NCI-H510A treated with DMSO at 0.1 percent for 48 hours (cell line): ENCODE measurements at places on chromosomes 1 and 21.
A peak's percentile ranks its signal among the peaks of the same experiment; 100 is the strongest.

GRCh38 chr1:9890224-9890731 lies 19.8 kb downstream of the CTNNBIP1 start:
- peak; percentile 95 for DNase-seq

- peak; percentile 45 for DNase-seq
Observed at GRCh38 chr21:31830701-31831100, 42.1 kb upstream of the HUNK start.

DNA sequence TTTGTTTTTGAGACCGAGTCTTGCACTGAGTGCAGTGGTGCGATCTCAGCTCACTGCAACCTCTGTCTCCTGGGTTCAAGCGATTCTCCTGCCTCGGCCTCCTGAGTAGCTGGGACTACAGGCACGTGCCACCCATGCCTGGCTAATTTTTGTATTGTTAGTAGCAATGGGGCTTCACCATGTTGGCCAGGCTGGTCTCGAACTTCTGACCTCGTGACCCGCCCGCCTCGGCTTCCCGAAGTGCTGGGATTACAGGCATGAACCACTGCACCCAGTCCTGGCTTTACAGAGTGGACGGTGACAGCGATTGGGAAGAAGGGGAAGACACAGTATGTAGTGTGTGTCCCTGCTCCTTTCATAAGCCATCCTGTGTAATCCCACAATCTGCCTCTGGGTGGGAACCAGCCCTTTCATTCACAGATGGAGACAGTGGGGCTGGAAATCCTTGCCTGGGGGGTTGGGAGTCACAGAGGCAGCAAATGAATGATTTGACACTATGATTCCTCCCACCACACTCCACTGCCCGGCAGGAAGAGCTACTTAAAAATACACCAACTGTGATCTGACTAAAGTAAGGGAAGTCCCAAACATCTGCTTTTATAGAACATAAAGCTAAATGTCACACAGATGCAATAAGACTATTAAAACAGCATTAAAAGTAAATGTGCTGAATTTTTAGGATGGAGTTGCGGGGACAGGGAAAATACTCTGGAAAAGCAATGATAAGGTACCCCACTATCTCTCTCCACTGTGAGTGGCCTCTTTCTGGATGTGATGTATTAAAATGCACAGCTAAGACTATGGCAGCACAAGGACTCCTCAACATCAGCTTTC lies 4.5 kb downstream of the PARP1 start:
- DNase-seq = no peak

GRCh38 chr21:33268393-33268736 lies 2.2 kb downstream of the IL10RB start:
- DNase-seq = no peak

DNA sequence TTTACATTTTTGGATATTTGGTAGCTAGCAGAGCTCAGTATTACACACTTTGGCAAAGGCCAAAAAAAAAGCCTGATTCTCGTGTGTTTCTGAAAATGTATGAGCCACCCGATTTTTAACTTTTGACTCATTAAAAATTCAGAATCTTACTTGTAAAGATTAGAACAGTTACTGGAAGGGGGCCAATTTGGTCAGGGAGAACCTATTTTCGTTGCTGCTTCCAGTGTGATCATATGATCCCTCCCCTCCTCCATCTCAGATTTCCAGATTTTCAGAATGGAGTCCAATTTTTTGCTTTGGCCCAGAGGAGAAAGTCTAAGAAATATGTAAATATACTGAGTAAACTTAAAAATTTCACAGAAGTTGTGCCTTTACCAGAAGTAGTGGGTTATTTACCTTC lies 3.2 kb upstream of the OR2AK2 start:
- DNase-seq = no peak

- no peak for DNase-seq
Observed at GRCh38 chr1:205214756-205215155, 3.3 kb upstream of the DSTYK start.

GRCh38 chr1:9787702-9788101 lies 36.1 kb downstream of the CLSTN1 start:
- DNase-seq = no peak

GRCh38 chr21:34938089-34938764 lies 110.9 kb downstream of the RUNX1 start:
- no peak for DNase-seq

DNA sequence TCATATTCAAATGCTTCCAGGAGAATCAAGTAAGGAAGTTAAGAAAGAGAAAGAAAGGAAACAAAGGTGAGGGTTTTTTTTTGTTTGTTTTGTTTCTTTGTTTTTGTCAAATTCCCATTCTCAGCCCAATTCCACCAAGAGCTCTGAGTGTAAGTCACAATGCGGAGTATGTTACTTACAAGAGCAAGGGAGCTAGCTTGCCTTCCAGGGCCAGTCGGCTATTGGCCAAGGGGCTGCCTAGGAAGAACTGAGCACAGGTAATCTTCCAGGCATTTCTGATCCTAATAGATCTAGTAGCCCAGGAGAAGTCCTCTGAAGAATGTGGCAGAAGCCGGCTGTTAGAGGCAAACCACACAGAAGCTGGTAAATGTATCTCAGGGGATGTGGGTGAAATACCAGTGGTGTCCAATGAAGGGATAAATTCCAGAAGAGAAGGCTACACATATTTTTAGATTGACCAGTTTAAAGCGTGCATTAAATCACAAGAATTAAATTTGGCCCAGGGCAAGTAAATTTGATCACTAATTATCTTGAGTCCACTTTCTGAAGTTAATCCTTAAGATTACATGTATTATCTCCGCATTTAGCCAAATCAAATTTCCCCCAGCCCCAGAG lies 239.6 kb upstream of the ADAMTS5 start:
- no peak for DNase-seq

GRCh38 chr1:46137916-46138315 lies 5.5 kb upstream of the PIK3R3 start:
- no peak for DNase-seq

GRCh38 chr1:92536980-92537884 lies 50.5 kb upstream of the GFI1 start:
- DNase-seq = no peak

- no peak for DNase-seq
Observed at GRCh38 chr1:39922251-39922688, 20.6 kb upstream of the MYCL start.

GRCh38 chr1:51203874-51204245 lies 32.2 kb upstream of the RNF11 start:
- no peak for DNase-seq

DNA sequence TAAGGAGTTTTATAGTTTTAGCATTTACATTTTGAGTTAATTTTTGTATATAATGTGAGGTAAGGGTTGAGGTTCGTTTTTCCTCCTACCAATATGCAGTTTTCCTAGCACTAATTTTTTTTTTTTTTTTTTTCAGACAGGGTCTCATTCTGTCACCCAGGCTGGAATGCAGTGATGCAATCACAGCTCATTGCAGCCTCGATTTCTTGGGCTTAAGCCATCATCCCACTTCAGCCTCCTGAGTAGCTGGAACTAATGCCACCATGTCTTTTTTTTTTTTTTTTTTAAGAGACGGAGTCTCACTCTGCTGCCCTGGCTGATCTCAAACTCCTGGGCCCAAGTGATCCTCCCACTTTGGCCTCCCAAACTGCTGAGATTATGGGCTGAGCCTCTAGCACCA lies 2.5 kb upstream of the UBASH3A start:
- no peak for DNase-seq

- no peak for DNase-seq
Observed at GRCh38 chr1:78301141-78301540, 189.6 kb upstream of the PTGFR start.

DNA sequence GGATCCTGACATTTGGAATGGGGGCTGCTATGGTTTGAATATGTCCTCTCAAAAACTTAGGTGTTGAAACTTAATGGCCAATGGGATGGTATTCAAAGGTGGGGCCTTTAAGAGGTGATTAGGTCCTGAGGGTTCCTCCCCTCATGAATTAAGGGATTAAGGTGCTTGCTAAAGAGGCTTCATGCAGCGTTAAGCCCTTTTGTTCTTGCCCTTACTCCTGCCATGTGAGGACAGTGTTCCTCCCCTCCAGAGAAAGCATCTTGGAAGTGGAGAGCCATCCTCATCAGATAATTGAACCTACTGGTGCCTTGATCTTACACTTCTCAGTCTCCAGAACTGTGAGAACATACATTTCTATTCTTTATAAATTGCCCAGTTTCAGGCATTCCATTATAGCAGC lies 146.6 kb downstream of the KCNJ6 start:
- no peak for DNase-seq

DNA sequence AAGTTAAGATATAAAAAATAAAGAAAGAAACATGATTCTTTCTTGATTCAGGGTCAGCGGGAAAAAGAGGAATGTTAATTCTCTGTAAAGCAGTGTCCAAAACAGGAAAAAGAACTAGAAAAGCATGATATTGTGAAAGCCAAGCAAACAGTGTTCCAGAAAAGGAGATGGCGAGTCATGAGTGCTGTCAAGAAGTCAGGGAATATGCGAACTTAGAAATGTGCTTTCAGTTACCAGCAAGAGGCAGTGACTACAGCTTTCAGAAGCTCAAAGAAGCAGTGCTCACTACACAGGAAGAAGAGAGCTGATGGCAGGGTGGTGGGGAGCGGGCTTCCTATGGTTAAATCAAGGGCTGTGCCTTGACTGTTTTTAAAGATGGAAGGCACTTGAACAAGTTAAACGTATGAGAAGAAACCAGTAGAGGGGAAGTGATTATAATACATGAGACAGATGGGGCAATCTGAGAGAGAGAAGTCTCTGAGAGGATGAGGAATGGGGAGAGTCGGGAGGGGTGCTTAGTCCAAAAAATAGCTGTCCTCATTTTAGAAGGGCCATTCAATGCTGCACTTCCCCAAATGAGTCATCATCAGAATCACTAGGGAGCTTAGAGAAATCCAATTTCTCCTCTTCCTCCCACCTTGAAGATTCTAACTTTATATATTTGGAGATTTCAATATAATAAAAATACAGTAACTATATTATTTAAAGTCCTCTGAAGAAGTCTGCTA lies 90.4 kb downstream of the KCNK1 start:
- no peak for DNase-seq

DNA sequence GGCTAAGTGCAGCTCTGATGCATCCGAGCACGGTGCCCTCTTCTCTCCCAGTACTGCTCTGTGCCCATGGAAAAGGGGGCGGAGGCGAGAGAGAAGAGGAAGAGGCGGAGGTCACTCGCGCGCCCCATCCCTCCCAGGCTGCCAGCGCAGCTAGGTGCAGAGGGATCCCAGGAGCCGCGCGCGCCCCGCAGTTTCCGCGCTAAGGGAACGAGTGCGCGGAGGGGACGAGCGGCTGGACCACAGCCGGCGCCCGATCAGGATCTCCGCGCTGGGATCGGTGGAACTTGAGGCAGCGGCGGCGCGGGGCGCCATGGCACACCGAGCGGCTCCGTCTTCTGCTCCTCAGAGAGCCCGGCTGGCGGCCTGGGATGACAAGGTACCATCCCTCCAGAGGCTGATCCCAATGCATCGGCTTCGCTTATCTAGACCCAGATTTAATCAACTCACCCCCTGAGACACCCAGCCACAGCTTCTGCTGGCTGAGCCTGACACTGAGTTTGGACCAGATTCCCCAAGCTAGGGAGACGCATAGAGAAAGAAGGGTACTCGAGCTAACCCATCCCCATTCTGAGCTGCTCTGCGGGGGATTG lies at the start of gene PTGFR:
Gene PTGFR (plus strand): TSS at position 114 of the 590 bp plus-strand sequence. CDS start 1,770 bp downstream, outside the sequence.
- peak; percentile 83 for DNase-seq

GRCh38 chr1:53293123-53293522 lies 34.7 kb downstream of the LRP8 start:
- no peak for DNase-seq

GRCh38 chr1:99397029-99397428 lies 132.7 kb downstream of the PLPPR4 start:
- no peak for DNase-seq

- DNase-seq = no peak
Observed at GRCh38 chr1:173112129-173112528, 61.4 kb upstream of the TNFSF18 start.

- DNase-seq = no peak
Observed at GRCh38 chr1:193890935-193891334, 704.5 kb upstream of the B3GALT2 start.

GRCh38 chr1:64875606-64876005 lies 90.7 kb downstream of the JAK1 start:
- DNase-seq = no peak

GRCh38 chr1:61581251-61581650 lies 143.7 kb downstream of the TM2D1 start:
- no peak for DNase-seq

- DNase-seq = no peak
Observed at GRCh38 chr1:213996320-213997037, 8.7 kb downstream of the PROX1 start.

GRCh38 chr21:16847211-16847610 lies 665.6 kb upstream of the CXADR start:
- no peak for DNase-seq

DNA sequence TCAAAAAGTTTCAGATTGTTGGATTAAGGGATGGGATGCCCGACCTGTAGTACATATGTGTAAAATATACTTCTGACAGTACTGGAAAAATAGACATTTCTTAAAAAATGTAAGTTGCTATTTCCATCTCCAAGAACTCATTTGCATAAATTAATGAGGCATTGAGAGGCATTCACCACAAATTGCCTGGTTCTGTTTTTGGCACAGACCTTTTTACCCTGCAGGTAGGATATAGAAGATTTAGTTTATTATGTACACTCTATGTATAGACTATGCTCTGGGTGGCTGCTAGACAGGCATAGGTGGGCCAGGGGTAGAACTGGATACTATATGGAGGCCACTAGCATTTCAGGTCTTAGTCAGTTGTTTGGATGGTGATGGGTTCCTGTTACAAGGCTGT lies 8.0 kb downstream of the CCDC17 start:
- no peak for DNase-seq

DNA sequence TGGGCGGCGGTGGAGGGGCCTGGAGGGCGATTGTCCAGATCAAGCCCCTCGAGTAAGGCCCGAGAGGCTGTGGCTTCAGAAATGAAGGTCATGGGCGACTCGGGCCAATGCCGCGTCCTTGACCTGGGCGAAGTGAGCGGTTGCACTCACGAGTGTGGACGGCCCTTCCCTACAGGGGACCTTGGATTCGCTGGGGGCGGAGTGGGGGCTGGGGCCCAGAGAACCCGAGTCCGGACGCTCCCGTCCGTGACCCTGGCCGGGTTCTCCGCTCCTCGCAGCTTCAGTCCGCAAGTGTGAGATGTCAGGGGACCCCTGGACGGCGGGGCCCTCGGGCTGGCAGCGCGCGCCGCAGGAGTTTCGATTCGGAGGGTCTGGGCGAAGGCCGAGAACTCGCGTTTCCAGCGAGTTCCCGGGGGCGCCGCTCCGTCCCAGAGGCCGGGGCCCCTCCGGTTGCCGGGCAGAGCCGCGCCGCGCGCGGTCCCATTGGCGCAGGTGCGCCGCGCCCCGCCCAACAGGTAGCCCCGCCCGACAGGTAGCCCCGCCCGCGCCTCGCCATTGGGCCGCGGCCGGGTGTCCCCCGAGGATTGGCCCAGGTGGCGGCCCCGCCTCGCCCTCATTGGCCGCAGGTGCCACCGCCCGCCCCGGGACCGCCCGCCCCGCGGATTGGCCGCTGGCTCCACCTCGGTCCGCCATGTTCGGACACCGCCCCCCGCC lies at the start of gene PRKCZ:
Gene PRKCZ (plus strand): TSS at position 694 of the 714 bp plus-strand sequence. CDS start 220 bp downstream, outside the sequence.
- DNase-seq = peak; percentile 98
